Dermis blood vessel endothelial cell (primary cell): ENCODE measurements at places on chromosomes 5 and 9. TPM values are rescaled to one million over a fixed set of nuclear protein-coding genes. Genes with fewer than 3 reads are reported as not detected.

Gene PRR16
- not detected in 2 replicates for total RNA-seq

Gene SHOC1
- total RNA-seq: not detected in 2 replicates

Gene DOCK2
- total RNA-seq: 0.17 and 0.28 TPM in 2 replicates

Gene INVS
- total RNA-seq: 36.8 TPM in 2 replicates

Gene C9orf153
- 0.14 TPM in 1 of 2 replicates, not detected in the other for total RNA-seq
